ENCODE measurements at places on chromosomes 12 and 14.
A peak's percentile ranks its signal among the peaks of the same experiment; 100 is the strongest.

DNA sequence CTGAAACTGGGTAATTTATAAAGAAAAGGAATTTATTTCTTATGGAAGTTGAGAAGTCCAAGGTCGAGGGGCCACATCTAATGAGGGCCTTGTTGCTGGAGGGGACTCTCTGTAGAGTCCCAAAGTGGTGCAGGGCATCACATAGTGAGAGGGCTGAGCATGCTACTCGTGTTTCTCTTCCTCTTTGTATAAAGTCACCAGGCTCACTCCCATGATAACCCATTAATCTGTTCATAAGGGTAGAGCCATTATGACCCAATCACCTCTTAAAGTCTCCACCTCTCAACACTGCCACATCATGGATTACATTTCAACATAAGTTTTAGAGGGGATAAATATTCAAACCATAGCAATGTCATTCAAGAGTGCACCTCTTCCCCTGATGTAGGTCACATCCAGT is 79.1 kb upstream of the ATP2B1 start:
- DNase-seq = no peak

DNA sequence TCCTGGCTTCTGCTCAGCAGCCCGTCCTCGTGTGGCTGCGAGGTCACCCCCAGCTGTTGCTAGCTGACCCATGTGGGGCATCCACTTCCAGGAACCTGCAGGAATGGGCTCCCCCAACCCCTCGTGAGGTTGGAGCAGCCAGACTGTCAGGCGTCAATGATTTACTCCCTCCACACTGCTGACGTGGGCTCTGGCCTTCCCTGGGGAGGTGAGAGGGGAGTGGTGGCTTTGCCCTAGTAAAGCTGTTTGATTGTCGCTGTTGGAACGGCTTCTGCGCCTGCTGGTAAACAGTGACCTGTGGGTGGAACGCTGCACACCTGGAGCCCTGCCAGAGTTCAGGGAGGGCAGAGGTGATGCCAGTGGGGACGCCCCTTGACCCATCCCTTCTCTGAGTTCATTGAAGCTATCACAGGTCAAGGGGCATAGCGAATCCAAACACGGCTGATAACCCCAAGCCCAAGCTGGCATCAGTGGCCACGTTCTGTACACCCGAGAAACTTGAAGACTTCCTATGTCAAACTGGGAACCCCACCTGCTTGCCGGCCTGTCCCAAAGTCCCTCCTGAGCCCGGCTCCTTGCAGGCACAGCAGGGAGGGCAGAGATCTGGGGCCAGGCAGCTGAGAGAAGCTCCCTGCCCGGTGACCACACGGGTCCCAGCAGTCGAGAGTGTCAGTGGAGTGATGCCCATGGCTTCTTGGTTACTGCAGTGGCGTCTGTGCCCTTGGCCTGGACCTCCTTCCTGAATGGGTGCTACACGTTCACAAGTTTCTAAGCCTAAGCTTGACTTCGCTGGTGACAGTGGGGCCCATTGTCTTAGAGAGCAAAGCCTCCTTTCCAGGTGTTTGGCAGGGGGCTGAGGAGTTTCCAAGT is 2.7 kb downstream of the ASPG start:
- no peak for DNase-seq

DNA sequence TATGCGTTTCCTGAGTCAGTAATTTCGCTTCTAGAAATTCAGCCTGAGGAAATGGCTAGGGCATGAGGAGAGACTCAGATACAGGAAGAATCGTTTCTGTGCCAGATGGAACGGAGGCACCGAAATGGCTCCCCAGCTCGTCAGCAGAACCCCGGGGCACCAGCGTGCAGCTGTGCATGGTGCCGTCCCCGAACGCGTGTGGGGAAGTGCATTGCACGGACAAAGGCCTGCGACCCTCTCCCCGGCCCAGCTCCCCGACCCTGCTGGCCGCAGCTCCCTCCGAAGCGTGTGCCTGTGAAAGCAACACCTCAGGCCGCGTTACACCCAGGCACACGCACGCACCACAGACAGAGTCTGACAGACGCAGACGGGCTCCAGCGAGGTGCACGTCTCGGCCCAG is 82.9 kb downstream of the NOC4L start:
- DNase-seq = no peak

DNA sequence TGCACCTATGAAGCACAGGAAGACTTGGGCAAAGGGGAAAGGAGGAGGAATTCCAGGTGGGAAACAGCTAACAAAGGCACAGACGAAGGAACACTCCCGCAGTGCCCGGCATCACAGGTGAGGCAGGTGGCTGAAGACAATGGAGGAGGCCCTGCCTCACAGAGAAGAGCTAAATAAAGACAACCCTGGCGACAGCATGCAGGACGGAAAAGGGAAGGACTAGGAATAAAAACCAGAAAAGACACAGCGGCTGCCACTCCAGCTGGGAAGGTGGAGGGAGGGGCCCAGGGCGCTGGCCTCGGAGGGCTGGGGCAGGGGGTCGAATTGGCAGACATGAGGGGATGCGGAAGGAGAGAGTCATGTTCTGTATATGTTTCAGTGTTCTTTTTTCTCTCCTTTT is 43.0 kb upstream of the ANO2 start:
- DNase-seq = no peak

GRCh38 chr14:69529563-69529962 is 45.0 kb downstream of the PLEKHD1 start:
- DNase-seq = no peak

DNA sequence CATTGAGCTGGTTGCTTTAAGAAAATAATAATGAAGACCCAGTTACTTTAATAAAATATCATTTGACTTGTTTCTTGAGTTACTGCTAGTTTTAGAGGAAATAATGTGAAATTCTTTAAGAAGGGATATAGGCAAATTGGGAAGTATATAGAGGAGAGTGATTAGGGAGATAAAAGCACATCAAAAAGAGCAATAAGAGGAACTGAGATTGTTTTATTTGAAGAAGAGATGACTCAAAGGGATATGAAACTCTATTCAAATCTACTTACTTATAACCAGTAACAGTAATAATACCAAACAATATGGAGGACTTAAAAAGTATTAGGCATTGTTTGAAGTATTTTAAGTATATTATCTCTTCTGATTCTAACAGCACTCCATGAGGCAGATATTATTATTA is 37.1 kb downstream of the LRRK2 start:
- DNase-seq = no peak

DNA sequence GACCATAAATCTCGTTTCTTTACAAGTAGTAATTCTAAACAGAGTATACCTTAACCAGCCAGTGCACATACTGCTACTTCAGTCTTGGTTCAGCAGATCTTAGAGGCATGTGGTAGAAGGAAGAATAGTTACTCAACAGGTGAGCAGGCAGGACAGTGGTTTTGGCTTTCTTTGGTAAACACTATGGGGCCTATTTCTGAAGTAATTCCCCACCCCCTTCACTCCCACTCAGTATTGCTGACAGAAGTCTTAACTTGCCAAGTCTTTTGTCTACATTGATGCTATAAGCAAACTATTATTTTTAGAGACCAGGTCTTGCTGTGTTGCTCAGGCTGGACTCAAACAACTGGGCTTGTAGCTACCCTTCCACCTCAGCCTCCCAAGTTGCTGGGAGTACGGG is 68.5 kb downstream of the FBXO34 start:
- DNase-seq = peak; percentile 9

GRCh38 chr12:76883151-76883550 is 4.3 kb upstream of the CSRP2 start:
- DNase-seq = no peak

- peak; percentile 55 for DNase-seq
These were observed 65.4 kb downstream of the TAOK3 start for GRCh38 chr12:118307069-118307954.

DNA sequence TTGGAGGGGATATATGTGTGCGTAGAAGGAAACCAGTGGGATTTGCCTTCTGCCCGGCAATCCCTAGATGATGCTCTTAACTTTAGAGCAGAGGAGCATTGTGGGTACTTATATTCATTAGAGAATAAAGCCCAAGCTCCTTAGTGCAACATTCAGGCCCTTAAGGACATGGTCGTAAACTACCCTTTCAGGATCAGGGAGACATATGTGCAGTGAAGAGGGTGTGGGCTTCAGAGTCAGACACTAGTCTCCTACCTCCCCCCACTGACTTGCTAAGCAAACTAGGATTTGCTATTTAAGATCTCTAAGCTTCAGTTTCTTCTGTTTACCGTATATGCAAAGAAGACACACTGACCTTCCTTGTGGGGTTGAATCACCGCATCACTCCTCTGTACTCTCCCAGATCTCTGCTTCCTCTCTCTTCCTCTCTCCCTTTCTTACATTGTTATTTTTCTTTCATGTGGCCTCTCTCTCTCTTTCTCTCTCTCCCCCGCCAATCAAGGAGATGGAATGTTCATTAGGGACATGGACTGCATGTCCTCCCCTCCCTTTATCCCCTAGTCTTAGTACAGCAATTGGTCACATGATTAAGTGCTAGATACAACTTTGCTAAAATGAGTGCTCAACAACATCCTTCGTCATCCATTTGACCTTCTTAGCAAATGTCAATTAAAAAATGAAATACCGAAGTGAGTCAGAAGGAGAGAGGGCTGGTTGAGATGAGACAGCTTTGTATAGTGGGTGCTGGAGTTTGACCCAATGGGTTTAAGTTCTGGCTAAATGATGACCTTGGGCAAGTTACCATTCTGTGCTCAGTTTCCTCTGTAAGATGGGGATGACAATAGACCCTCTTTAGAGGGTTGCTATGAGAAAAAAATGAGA is 91.7 kb downstream of the TMX1 start:
- no peak for DNase-seq

GRCh38 chr14:45679853-45680252 is 426.9 kb upstream of the MIS18BP1 start:
- no peak for DNase-seq

DNA sequence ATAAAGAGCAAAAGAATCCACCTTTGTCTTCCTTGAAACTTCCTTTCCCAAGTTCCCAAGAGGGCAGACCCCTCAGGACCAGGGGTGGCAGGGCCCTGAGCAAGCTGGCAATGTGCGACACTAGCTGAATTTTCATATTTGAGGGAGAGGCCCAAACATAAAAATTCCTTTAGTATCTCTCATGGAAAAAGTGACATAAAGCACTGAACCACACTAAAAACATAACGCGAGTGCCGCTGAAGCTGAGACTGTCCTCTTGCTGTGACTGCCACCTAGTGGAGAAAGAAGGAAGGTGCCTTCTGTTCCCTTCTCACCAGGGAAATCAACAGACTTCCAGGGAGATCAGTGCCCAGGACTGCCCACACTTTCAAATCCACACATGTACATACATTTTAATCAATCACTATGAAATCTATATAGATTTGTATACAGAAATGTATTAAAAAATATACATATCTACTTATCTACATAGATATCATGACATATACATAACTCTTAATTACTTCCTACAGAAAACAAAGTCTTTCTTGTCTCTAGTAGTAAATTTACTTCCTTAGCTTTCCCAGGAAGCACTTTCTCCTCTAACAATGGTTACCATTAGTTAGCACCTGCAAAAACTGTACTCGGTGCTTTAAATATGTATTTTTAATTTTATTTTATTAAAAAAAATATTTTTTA is 53.8 kb downstream of the SSH1 start:
- DNase-seq = peak; percentile 75

DNA sequence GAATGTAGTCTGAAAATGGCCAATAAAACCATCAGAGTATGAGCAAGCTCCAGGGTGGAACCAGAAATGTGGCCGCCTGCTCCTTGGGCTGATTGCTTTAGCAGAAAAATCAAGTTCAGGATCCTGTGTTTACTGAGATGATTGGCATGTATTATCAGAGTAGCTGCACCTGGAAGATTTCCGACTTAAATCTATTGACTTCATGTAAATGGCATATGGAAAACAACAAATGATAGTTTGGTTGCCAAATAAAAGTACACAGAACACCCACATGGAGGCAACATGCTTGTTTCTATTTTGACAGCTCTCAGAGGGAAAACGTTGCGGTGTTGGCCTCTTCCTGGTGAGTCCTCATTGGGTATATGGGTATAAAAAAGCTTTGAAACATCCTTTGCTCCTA is 31.3 kb downstream of the SOCS2 start:
- DNase-seq = no peak

- no peak for DNase-seq
These were observed 121.6 kb downstream of the TMEM121 start for GRCh38 chr14:105647784-105648608.

- DNase-seq = no peak
These were observed 37.0 kb downstream of the B4GALNT3 start for GRCh38 chr12:496736-497135.

DNA sequence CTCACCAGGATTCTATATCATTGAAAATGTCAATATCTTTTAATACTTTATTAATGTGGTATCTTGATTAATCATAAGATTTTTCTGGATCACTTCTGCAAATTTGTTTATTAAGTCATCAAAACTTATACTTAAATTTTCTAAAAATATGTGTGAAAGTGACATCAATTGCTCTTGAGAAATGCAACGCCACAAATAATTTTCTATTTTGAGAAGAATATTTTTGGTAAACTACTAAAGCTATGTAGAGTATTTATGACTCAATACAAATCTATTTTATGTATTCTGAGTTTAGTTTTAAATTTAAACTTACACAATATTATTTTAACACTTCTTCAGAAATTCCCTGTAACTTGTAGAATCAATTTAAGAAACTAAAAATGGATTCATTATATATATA is 263.3 kb downstream of the RASSF9 start:
- no peak for DNase-seq

DNA sequence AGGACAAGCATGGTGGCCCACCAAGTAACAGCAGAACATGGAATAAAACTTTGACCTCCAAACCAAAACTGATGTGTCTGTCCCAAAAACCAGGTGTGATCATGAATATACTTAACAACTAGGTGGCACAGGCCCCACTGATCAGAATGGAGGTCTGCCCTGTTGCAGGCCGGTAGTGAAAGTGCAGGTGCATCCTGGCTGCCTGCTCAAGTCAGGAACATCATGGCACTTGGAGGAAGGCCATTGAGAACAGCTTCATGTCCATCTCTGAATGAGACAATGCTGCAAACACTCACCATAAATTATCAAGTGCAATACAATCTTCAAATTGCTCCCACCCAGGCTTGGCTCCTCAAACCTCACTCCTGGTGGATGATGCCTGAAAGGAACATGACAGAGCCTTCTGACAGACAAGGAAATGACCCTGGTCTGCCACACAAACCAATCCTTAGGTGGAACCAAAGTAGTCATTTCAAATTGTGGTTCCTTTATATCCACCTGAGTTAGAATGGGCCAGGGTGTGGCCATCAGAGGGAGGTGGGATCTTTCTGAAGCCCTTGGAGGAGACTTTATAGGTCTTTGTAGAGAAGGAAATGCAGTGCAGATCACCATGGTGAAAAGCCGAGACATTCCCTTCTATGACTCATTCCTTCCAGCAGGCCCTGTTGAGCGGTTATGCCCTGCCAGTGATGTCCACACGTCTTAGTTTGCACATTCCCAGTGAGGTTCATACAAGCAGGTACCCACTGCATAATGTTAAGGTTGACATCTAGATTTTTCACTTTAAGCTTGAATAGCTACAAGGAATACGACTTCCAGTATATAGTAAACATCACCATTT is 36.0 kb downstream of the EGLN3 start:
- DNase-seq = no peak
